ENCODE measurements at places on chromosomes 5 and 9.
A peak's percentile ranks its signal among the peaks of the same experiment; 100 is the strongest.

DNA sequence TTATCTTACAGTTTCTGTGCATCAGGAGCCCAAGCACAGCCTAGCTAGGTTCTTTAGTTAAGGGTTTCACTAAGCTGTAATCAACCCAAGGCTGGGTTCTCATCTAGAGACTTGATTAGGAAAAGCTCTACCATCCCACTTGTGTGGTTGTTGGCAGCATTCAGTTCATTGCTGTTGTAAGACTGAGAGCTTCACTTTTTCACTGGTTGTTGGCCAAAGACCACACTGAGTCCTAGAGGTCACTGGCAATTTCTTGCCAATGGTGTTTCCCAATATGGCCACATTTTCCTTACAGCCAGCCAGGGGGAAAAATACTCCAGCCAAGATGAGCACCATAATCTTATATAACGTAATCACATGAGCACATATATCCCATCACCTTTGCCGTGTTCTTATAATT lies 74.3 kb downstream of the SMIM15 start:
- DNase-seq = no peak

- no peak for DNase-seq
Observed at GRCh38 chr5:123163225-123163876, 74.3 kb downstream of the PRDM6 start.

DNA sequence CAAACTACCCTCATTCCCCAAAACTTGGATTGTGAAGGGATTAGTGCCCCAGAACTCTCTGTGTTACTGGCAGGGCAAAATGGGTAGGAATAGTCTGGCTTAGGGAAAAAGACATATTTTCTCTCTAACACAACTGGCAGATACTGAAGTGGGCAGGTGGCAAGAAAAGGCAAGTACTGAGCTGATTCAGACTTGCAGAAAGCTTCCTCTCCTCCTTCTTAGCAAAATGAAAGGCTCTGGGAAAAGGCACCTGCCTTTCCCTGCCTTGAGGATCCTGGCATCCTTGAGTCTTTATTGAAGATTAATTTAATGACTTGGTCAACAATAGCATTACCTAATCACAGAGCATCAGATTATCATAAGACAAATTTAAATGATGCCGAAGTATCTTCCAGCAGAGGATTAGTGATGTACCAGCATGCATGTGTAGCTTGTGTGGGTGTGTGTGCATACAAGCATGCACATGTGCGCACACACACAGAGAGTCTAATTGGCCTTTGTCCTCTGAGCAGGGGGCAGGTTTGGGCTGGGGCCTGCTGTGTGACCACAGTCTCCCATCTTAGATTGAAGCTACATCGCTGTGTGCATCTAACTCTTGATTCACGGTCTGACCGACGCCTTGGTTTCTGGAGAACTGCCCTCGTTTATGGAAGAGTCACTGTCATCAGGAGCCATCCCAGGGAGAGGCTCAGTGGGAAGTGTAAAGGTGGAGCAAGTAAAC lies 294.8 kb downstream of the AOPEP start:
- no peak for DNase-seq

DNA sequence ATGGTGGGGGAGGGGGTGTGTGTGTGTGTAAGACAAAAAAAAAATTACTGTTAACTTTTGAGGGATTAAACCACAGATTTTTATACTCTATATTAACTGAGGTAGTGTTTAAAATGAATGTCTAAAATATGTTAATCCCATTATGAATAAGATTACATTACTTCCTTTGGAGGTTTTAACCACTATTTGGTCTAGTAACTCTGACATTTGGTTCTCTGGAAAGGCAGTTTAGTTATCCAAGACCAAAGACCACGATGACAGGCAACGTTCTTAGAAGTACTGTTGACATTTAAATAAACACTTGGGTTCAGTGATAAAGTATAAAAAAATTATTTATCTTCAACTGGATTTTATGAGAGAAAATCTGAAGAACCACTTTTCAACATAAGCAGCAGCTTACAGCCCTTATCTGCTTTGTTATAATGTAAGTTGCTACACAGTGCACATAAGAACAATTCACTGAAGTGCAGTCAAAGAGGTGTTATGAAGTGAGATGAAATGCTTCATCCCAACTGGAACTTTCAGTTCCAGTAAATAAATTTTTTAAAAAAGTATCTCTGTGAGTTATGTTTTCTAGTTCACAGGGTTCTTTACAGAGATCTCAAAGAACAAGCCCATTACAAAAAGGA lies 94.5 kb downstream of the OSMR start:
- DNase-seq = no peak

DNA sequence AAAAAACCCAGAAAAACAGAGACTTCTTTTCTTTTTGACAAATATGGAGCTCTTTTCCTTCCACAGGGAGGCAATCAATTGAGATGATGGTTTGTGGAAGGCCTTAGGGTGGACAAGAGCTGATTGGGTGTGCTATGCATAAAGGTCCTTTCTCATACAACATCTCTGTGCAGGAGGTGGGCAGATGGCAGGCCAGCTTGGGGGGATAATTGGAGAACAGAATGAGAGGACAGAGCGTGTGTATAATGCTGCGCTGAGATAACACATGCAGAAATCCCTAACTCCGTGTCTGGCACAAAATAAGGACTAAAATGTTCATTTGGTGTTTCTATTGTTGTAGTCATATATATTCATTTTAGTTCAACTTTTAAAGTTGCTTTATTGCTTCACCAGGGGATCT lies 159.0 kb upstream of the MEF2C start:
- no peak for DNase-seq

- DNase-seq = peak; percentile 58
Observed at GRCh38 chr5:135433681-135434426, 13.3 kb downstream of the DCANP1 start.

Data from HepG2 (cell line).